ENCODE measurements at places on chromosomes 7 and 10.

DNA sequence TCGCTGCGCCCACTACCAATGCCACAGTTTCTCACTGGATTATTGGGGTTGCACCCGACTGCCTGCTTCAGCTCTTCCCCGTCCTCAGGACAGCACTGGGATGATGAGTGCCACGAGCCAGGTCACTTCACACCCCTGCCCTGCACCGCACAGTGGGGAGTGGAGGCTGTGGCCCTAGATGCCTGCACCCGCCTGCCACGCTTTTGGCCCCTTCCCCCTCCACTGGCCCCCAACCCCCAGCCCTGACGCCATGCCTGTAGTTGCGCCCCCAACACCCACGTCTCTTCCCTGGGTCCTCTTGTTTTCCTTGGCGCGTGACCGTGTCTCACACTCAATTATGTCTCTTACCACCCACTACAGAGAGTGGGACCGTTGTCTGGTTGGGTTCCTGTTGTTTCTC is 134.3 kb downstream of the VIPR2 start:
- DNase-seq = no peak

DNA sequence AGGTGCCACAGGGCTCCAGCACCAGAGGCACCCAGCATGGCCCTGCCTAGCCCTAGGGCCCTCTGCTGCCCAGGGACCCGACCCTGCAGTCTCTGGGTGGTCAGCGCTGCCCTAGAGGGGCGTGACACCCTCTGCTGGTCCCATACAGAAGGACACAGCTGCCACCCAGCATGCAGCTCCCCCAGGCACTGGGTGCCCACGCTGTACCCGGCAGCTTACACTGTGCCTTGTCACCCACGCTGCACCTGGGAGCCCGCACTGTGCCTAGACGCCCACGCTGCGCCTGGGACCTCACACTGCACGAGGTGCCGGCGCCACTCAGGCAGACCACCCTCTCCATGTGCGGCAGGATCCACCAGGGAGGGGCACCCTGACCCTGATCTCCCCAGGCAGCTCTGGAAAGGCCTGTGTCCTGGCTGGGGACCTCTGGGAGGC is 55.2 kb downstream of the PWWP2B start:
- DNase-seq = no peak

GRCh38 chr10:110495731-110496552 is 1.8 kb upstream of the DUSP5 start:
- peak; percentile 9 for DNase-seq

DNA sequence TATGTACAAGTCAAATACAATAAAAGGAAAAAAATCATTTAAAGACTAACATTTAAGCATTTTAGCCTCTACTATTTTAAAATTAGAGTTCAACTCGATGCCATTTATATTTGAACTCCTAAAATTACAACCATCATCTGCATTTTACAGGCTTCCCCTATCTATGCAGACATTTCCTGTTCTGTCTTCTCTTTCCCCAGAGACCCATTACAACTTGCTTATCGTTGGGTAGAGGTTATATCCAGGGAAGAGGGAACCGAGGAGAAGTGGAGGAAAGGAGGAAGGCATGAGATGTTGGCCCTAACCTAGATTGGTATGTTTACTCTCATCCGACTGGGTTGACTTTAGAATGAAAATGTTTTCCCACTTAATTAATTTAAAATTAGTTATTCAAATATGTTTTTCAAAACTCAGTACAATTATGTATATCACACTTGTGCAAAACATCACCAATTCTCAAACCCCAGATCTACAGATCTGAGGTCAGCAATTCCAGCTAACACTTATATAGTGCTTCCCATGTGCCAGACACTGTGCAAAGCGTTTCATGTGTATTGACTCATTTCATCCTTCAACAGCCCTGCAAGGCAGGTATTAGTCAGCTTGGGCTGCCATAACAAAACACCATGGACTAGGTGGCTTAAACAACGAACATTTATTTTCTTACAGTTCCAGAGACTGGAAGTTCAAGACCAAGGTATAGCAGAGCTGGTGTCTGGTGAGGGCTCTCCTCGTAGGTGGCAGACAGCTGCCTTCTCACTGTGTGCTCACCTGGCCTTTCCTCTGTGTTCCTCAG is 27.3 kb upstream of the HERPUD2 start:
- no peak for DNase-seq

GRCh38 chr10:3619241-3619640 is 165.8 kb downstream of the KLF6 start:
- DNase-seq = no peak

DNA sequence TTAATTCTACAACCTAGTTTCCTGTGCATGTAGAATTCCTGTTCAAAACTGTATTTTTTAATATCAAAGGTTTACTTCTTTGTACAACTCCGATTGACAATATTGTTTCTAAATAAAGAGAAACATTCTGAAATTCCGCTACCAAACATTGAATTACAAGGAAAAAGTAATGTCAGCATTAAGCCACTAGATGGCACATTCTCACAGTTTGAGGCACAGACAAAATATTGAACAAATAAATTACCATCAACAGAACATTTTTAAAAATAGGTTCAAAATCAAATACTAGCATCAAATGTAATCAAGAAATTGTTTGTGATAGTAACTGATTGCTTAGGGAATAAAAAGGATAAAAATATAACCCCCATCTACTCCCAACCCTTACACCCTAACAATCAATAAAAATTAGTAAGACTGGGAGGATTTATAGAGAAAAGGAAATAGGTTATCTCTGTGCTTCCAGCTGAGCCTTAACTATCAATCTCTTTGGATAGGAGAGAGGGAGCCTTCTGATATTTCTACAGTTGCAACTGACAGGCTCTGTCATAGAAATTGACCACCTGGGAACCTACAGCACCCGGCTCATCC is 86.6 kb upstream of the C7orf33 start:
- no peak for DNase-seq

DNA sequence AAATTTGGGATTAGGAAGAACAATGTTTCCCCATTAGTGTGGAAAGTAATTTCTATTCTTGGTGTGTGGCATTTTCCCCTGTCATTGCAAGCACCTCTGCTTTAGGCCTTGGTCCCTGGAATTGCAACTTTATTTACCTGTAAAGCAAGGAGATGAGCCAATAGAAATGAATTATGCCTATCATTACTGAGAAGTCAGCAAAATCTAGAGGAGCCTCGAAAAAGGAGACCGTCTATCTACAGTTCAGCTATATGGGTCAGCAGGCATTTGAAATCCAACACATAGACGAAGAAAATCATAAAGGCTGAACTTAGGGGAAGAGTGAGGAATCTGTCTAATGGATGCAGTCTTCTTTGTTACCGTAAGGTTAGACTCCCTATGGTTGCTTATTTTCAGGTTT is 161.1 kb downstream of the CCDC71L start:
- DNase-seq = no peak

- no peak for DNase-seq
Observed at GRCh38 chr7:84196084-84196503, 1.5 kb upstream of the SEMA3A start.

DNA sequence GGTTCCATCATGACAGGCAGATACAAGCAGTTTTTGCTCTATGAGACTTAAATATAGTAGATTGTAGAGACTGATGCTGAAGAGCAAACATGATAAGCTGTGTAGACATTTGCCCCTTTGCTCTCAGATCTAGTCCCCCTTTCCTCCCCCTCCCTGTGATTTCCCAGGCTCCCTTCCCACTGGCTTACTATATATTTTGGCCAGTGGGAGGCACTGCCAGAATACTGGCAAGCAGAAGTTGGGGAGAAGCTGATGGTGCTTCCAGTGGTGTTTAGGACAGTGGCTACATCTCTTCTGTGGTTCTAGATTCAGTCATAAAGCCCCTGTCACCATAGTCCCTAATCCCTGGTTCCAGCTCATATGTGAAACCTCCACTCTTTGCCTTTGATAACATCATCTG is 156.1 kb upstream of the STEAP4 start:
- no peak for DNase-seq

DNA sequence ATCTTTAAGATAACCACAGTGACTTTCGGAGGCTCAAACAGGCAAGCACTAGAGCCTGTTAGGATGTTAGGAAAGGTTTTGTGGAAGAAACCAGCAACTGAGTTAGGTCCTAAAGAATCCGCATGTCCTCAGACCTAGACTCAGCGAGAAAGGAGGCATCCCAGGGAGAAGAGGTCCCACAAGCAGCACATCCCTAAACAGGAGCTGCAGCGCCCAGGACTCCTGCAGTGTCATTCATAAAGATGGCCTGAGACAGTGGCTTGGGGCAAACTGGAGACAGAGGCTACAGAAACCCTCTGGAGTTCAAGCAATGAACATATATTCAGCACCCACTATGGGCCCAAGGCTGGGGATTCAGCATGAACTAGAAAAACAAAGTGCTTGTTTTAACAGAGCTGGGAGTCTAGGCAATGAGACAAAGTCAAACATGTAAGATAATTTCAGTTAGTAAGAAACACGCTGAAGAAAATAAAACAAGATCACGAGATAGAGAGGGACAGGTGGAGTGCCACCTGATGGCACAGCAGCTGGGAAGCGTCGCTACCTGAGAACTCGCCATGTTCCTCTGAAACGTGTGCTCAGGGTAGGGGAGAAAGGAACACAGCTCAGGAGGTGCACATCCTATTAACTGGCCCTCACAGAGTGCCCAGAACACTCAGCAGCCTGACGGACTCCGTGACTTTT is 48.1 kb downstream of the PARD3 start:
- DNase-seq = no peak

- DNase-seq = no peak
Observed at GRCh38 chr10:78914502-78915189, 154.1 kb upstream of the ZMIZ1 start.

DNA sequence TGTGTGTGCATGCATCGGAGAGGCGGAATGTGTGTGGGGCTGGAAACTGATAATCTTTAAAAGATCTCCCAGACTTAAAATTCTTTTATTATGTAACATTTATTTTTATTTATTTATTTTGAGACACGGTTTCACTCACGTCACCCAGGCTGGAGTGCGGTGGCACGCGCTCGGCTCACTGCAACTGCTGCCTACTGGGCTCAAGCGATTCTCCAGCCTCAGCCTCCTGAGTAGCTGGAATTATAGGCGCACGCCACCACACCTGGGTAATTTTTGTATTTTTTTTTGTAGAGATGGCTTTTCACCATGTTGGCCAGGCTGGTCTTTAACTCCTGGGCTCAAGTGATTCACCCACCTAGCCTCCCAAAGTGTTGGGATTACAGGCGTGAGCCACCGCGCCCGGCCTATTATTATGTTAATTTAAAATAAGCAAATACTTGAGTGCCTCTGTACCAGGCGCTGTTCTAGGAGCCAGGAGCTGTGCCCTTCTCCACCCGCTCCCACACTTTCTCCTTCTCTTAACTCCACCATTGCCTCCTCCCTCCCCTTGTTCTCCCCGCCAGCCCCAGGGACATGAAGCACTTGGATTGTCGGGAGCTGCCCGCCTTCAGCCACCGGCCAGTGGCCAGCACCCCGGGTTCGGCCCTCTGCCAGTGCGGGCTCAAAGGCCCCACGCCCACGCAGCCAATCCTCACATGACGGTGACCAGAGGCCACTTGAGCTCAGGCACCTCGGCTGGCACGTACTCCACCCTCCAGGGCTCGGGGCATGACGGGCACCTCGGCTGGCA is 163.6 kb downstream of the DNAJB6 start:
- DNase-seq = no peak

DNA sequence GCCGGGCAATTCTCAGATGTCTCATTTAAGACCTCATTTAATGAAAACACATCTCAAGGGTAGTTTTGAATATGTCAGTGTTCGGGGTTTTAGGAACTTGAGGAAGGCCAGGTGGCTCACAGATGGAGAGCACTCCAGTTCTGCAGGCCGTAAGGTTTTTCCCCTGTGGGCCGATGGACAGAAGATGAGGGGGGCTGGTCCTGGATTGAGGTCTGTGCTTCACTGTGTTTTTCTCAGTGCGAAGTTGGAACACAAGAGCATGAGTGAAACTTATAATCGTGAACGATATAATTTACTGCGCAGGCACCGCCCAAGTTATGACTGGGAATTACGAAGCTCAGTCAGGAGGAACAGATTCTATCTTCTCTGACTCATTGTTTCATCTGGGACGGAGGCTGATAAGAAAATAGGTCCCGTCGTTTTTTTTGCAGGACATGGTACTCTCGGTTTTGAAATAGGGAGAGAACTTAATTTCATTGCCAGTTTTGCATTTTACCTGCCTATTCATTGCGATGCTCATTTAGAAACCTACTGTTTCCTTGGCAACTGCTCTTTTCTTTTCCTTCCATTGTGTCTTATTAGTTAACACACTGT is 591.0 kb upstream of the PFKP start:
- DNase-seq = no peak

GRCh38 chr7:51104278-51104677 is 212.3 kb downstream of the COBL start:
- DNase-seq = no peak

DNA sequence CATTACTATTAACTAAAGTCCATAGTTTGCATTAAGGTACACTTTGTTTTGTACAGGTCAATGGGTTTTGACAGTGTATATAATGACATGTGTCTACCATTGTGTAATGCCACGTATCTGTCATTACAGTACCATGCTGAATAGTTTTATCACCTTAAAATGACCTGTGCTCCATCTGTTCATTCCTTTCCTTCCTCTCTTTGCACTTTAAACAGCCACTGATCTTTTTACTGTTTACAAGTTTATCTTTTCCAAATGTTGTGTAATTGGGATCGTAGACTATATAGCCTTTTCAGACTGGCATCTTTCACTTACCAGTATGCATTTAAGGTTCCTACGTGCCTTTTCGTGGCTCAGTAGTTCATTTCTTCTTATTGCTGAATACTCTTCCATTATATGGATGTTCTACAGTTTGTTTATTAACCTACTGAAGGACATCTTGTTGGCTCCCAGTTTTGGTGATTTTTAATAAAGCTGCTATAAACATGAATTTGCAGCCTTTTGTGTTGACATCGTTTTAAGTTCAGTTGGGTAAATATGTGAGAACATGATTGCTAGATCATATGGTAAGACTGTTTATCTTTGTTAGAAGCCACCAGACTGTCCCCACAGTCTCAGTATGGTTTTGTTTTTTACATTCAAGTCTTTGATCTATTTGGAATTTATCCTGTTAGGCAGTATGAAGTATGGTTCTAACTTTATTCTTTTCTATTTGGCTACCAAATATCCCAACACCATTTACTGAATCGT is 24.7 kb downstream of the STAM start:
- no peak for DNase-seq

- DNase-seq = no peak
Observed at GRCh38 chr10:109974504-109975191, 33.1 kb upstream of the ADD3 start.

Measured in activated CD4-positive, CD25-positive, alpha-beta regulatory T cell (primary cell).